ENCODE measurements at places on chromosomes 11 and 22.

DNA sequence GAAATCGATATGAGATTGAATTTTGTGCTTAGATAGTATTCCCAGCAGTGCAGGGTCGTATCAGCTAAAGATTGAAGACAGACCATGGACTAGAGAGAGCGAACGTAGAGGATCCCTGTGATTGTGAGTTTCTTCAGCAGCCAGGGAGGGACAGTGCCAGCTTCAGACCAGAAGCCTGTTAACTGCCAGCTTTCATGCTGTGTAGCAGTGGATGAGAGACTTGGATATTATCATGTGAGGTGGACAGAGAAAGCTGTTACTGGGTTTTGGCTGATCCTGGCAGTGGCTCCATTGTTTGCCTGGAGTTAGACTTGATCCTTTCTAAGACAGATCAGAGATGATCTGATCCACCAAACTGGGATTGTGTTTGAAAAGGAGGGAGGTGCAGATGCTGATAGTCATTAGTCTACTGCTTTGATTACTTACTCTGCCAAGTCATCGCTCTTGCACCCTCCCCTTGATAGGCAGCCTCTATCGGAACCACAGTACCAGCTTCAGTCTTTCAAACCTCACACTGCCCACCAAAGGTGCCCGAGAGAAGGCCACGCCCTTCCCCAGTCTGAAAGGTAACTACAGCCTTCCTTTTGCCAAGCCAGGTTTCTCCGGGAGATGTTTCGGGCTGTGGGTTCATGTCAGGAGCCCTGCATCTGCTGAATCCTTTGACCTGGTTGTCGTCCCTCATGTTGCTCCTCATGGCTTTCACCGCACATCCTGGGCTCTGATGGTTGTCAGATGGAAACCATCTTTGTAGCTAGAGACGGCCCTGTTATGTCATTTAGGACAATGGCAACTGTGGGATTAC, 16.2 kb downstream of the MADD start:
- DNase-seq = no peak

GRCh38 chr11:118155776-118156530, 3.3 kb upstream of the SCN4B start:
- DNase-seq = no peak

DNA sequence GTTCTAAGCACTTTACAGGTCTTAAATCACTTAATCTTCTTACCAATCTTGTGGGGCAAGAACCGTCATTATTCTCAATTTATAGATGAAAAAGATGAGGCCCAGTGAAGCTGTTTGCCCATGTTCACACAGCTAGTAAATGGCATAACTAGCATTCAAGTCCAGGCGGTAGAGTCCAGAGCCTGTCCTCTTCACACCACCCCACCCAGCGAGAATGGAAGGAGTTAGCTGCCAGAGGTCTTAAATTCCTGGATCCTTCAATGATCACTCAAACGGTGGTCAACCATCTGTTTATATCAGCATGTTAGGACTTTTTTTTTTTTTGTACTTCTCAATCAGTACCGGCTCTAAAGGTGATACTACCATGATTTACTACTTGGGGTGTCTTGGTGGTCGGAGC, 43.3 kb downstream of the PARVA start:
- no peak for DNase-seq

GRCh38 chr11:11583801-11584529, 37.8 kb downstream of the GALNT18 start:
- no peak for DNase-seq

- DNase-seq = no peak
Measured at GRCh38 chr22:20922141-20922751, 5.0 kb downstream of the CRKL start.

DNA sequence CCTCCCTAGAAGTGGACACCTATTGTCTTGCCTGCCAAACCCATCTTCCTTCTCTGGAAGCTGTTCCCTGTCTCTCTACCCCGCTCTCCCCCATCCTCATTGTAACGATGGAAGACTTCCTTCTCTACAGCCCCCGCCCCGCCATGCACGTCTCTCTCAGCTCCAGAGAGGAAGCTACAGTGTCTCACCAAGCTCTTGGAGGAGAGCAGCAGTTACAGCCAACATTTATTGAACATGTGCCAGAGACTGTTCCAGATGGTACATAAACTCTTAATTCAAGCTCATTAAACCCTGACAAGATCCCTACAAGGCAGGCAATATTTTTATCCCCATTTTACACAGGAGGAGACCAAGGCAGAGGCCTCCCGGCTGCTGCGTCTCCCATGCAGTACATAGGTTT, 15.1 kb downstream of the MCHR1 start:
- no peak for DNase-seq

GRCh38 chr22:42317691-42318547, 47.5 kb upstream of the TCF20 start:
- DNase-seq = no peak

DNA sequence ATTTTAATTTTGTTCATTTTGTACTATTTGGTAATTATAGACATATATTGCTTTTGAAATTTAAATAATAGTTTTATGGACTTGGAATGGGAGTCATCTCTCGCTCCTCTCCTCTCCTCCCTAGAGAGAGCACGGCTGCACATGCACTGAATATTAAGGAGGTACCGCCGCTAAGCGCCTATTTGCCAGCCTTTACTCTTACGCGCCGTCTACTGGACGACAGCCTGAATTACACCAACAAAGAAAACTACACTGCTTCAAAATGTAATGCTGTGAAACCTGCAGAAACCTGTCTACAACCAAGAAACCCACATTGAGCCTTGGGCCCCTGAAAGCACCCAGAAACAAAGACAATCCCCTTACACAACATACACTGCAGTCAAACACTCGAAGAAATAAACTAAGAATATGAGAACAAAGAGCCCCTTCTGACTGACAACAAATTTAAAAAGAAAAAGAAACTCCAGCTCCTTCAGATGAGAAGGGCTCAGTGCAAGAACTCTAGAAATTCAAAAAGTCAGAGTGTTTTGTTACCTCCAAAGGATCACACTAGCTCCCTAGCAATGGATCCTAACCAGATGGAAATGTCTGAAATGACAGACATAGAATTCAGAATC, 737.2 kb downstream of the LRRC4C start:
- DNase-seq = no peak

DNA sequence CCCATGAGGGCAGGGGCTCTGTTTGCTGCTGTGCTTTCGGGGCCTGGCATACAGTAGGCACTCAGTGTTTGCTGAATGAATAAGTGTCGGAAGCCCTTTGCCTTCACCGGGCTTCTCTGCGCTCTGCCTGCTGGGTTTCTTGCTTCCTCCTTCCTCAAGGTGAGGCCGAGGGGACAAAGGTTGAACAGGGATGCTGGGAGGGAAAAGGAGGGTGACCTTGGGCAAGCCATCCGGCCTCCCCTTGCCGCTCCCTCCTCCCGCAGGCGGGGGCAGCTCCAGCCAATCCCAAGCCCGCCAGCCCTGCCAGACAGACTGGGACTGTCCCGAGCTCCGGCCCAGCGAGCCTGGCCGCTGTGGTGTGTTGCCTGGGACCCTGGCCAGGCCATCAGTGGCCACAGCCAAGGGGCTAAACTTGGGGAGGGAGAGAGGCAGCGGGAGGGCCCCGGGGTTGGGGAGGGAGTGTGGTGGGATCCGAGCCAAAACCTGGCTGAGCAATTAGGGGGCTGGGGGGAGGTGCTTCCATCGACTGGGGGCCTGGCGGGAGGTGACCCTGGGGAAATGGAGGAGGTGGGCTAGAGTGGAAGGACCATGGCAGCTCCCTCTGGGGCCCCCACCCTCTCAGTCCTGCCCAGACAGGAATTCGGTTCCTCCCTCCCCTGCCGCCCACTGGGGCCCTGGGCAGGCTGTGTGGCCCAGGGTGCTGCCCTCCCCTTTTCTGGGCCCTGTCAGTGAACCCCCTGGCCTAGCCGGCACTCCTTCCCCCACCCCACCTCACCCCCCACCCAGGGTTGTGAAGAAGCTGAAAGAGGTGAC, 3.4 kb upstream of the RCOR2 start:
- DNase-seq = no peak

DNA sequence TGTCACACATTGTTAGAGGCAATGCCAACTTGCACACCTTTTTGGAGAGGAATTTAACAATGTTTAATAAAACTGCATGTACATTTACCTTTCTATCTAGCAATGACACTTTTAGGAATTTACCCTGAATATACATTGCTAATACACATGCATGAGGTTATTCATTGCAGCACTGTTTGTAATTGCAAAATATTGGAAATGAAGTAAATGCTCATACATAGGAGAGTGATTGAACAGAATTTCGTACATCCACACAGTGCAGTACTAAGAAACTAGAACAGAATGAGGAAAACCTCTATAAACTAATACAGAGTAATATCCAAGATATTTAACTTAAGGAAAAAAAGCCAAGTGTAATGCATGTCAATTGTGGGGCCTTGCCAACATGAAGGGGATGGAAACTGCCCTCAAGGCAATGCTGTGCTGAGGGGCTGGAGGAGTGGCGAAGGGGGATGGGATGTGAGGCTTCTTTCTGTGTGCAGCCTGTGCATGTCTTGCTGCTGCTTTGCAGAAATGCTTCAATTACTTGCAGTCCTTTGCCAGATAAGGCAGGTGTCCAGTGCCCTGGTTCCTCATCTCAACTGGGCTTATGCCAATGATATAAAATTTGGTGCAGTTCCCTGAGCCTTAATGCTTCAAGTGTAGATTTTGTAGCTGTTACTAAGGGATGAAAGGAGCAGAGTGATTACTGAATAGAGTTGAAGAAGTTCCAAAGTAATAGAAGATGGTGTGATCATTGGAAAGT, 96.1 kb downstream of the GRIA4 start:
- no peak for DNase-seq

GRCh38 chr22:31177420-31178162, 17.6 kb downstream of the RNF185 start:
- no peak for DNase-seq
